ENCODE measurements at places on chromosomes 3 and 15.

- DNase-seq: no peak
Measured at GRCh38 chr15:59996298-59997041, 7.6 kb upstream of the FOXB1 start.

DNA sequence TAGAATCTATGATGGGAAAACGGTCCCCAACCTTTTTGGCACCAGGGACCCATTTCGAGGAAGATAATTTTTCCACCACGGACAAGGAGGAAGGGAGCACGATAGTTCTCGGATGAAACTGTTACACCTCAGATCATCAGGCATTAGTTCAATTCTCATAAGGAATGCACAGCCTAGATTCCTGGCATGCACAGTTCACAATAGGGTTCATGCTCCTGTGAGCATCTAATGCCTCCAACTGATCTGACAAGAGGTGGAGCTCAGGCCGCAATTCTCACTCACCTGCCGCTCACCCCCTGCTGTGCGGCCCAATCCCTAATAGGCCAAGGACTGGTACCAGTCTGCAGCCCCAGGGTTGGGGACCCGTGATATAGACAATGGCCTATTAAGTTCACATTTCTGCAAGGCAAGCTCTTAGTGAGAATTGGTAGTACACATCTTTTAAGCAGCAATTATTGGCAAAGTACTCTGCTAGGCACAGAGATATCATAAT is 26.5 kb downstream of the CD200R1 start:
- DNase-seq: no peak

DNA sequence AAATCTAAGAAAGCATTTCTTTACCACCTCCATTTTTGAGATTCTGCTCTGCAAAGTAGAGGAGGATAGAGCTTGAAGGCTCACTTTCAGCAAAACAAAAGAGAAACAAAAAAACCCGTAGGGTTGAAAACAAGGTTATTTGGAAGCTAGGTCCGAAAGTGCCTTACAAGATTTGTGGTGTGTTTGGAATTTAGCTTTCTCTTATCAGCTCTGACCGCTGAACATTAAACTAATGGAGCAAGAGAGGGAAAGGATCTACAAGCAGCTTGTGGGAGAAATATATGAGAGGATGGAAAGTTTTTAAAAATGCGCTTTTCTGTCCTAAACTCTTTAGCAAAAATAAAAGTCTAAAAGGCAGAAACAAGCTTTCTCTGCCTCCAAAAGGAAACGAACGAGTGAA is 545.5 kb downstream of the NTRK3 start:
- no peak for DNase-seq

DNA sequence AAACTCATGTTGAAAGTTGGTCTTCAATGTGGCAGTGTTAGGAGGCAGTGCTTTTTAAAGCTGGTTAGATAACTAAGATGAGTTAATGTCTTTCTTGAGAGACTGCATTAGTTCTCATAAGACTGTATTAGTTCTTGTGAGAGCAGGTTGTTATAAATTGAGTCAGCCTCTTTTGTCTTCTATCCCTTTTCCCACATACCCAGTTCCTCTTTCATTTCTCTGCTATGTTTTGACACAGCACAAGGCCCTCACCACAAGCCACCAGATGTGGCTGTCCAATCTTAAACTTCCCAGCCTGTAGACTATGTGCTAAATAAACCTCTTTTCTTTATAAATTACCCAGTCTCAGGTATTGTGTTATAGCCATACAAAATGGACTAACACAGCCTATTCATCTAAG is 94.6 kb upstream of the SNTN start:
- DNase-seq: no peak

DNA sequence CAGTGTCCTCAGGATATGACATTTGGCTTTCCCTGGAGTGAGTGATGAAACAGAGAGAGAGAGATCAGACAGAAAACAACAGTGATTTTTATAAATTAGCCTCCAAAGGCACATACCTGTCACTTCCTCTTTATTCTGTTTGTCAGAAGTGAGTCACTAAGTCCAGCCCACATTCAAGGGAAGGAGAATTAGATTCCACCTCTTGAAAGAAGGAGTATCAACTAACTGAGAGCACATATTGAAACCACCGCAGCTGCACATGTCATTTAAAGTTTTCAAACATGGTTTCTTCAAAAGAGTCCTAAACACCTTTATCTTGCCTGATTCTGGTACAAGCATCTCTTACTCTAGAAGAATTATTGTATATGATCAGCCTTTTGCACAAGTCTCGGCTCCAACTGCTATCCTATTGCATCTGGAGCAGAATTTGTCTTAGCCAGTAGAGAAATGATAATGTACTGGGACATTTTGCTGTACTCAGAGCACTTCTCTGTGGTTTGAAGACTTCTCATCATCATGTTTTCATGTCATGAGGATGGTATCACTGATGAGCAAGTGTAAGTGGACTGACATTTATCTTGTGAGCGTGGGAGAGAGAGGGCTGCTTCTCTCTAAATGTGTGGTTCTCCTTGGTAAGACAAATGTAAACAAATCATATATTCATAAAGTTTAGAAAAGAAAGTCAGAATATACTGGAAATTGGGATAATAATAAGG is 338.9 kb upstream of the CFAP20DC start:
- DNase-seq: no peak
